ENCODE measurements at places on chromosomes 7 and 10.

DNA sequence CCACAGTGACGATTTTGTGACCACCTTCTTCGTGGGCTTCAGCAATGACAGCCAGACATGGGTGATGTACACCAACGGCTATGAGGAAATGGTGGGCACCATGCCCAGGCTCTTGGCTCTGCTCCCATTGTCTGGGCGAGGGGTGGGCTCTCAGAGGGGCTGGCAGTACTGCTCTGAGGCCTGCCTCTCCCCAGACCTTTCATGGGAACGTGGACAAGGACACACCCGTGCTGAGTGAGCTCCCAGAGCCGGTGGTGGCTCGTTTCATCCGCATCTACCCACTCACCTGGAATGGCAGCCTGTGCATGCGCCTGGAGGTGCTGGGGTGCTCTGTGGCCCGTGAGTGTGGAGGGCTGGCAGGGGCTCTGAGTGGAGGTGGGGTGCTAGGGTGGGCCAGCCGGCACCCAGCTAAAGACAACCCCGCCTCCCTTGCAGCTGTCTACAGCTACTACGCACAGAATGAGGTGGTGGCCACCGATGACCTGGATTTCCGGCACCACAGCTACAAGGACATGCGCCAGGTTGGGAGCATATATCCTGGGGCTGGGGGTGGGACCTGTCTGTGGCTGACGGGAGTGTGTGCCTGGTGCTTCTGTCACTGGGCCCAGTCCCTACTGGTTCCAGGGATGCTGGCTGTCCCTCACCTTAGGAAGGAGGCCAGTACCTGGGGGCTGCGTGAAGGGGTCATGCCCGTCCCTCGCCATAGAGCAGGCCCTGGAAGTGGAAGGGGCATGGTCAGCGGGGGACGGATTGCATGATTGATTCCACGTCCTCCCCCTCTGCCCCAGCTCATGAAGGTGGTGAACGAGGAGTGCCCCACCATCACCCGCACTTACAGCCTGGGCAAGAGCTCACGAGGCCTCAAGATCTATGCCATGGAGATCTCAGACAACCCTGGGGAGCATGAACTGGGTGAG is 6.8 kb downstream of the AEBP1 start:
- no peak for DNase-seq

- DNase-seq = no peak
Measured at GRCh38 chr10:100508691-100509150, 10.9 kb downstream of the SEC31B start.

DNA sequence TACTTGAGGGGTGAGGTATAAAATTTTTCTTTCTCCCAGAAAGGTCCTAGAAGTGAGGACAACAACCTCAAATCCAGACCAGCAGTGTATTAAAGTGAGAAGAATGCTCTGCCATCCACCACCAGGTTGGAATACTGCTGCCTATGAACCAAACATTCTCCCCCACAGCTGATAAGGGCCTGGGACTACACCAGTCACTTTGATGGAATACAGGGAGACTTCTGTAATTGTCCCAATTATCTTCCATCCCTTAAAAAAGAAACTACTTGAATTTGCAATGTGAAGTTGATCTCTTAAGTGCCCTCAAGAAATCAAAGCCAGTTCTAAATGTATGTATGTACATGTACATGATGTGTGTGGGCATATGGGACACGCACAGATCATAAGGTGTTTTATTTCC is 3.0 kb downstream of the TBX20 start:
- DNase-seq = no peak

DNA sequence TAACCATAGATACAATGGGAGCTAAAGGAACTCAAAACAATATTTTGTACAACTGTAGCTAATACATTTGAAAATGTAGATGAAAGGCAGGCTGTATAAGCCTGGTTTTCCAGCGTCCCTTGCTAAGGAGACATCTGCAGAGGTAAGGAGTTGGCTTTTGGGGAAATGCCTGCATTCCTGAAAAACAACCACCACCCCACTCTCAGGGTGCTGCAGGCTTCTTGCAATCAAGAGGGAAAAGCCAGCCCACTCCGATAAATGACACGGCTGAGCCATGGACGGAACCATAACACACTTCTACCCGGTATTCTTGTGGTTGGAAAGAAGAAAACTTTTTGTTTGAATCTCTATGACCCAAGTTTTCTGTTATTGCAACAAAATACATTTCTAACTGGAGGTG is 200.3 kb downstream of the TEX36 start:
- no peak for DNase-seq

GRCh38 chr10:72738486-72738885 is 46.5 kb downstream of the MCU start:
- DNase-seq = no peak

Measured in caudate nucleus (tissue), 63 donors.